Psoas muscle (tissue), 8 donors: ENCODE measurements at places on chromosomes 4 and X. TPM values are rescaled to one million over a fixed set of nuclear protein-coding genes. Genes with fewer than 3 reads are reported as not detected.

- no peaks in the 10 kb centered on the region for H3K36me3 ChIP-seq
- no peak overlapping the region for H3K4me3 ChIP-seq
- no peaks in the 10 kb centered on the region for H3K27me3 ChIP-seq
- DNase-seq, result no peak
These were observed 153.5 kb downstream of the MGST2 start for GRCh38 chr4:139819082-139819481.

DNA sequence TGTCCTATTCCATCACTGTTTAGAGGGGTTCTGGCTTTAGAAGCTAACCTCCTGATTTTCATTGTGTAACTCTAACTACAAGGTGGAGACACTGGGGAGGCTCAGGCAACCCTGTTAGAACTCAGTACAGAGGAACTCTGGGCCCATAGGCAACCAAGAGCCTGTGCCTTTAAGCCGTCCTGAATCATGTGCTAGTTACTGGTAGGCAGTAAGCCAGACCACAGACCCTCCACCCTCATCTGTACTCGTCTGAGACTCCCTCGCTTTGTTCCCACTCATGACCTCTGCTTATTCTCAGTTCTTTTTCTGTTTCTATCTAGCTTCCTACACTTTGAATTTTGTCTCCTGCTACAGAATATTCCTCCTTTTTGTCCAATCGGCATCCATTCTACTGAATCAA is 31.4 kb downstream of the TBC1D1 start:
- DNase-seq, result no peak
- no peaks in the 10 kb centered on the region for H3K27me3 ChIP-seq
- no peak overlapping the region for H3K27ac ChIP-seq
- H3K4me1 ChIP-seq, result no peaks in the 10 kb centered on the region

DNA sequence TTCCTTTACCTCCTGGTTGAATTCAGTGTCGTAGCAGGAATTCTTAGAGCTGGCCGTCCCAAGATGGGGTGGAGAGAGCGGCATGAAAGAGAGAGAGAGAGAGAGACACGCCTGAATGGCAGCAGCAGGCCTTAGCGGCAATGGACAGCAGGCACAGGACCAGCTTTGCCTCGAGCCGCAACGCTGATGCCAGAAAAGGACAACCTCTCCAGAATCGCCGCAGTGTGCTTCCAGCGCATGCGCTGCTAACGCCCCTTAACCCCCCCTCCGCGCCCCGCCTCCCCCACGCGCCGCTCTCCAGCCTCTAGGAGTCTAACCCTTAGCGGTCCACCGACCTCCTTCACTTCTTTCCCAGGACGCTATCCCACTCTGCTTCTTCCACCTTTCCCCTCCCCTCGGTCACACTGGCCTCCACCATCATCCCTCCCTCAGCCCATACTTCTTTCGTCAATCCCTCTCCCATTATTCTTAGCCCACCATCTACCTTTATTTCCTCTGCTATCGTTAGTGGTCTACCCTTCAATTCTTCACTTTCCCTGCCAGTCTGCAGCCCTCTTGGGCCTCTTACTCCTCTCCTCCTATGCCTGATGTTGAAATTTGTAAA is 10.5 kb upstream of the ZCCHC13 start:
- peak overlapping the region; percentile 84 for H3K4me3 ChIP-seq
- no peaks in the 10 kb centered on the region for H3K4me1 ChIP-seq
- peak overlapping the region; percentile 89 for H3K27ac ChIP-seq
- H3K27me3 ChIP-seq, result no peaks in the 10 kb centered on the region
- no peaks in the 10 kb centered on the region for H3K36me3 ChIP-seq

DNA sequence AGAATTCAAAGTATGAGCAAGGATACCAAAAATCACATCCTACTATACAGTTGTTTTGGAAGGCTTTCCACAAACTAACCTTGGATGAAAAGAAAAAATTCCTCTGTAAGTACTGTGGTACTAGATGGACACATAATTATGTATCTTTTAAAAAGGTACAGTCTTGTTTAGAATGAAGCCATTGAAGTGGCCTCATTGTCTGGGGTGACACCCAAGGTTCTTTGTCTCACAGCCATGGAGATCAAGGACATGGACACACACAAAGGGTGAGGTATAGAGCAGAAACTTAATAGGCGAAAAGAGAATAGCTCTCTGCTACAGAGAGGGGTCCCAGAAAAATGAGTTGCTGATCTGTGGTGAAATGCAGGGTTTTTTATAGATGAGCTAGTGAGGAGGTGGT is 16.8 kb upstream of the HERC5 start:
- H3K27ac ChIP-seq, result no peak overlapping the region
- no peaks in the 10 kb centered on the region for H3K36me3 ChIP-seq
- no peaks in the 10 kb centered on the region for H3K4me1 ChIP-seq
- H3K27me3 ChIP-seq, result no peaks in the 10 kb centered on the region

DNA sequence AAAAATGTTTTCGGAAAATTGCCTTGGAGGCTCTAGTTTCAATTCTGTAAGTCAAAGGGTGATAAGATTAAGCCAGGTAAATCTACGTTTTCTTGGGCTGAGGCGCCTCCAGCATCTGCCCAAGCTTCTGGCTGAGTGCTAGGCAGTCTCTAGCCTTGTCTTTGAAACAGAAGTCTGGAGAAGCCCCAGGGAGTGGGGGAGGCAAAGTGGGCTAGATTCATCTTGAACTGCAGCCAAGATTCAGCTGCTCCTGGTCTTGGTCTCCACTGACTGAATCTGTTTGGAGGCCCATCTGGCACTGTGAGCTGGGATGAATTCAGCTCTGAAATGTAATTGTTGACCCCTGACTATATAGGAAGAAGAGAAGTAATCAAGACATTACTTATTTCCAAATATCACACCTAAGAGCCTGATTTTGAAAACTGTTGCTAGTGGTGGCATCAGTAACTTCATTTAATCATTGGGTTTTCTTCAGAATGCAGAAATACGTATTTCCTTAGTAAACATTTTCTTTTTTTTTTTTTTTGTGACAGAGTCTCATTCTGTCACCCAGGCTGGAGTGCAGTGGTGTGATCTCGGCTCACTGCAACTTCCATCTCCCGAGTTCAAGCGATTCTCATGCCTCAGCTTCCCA is 187.3 kb upstream of the LEF1 start:
- DNase-seq, result no peak
- H3K4me1 ChIP-seq, result no peaks in the 10 kb centered on the region
- no peaks in the 10 kb centered on the region for H3K27me3 ChIP-seq
- no peaks in the 10 kb centered on the region for H3K36me3 ChIP-seq
- no peak overlapping the region for H3K27ac ChIP-seq

GRCh38 chr4:79442422-79442821 is 34.4 kb upstream of the GK2 start:
- no peaks in the 10 kb centered on the region for H3K4me1 ChIP-seq
- no peak overlapping the region for H3K27ac ChIP-seq
- H3K36me3 ChIP-seq, result no peaks in the 10 kb centered on the region
- no peak overlapping the region for H3K4me3 ChIP-seq

- no peak overlapping the region for H3K27ac ChIP-seq
- H3K4me3 ChIP-seq, result no peak overlapping the region
- no peak for DNase-seq
- no peaks in the 10 kb centered on the region for H3K27me3 ChIP-seq
- no peaks in the 10 kb centered on the region for H3K36me3 ChIP-seq
- no peaks in the 10 kb centered on the region for H3K4me1 ChIP-seq
These were observed 333.3 kb downstream of the PDGFC start for GRCh38 chr4:156638334-156638733.

- peak overlapping the region; percentile 75 for H3K4me3 ChIP-seq
- H3K36me3 ChIP-seq, result peaks cover under 1% of the 10 kb centered on the region
- H3K27me3 ChIP-seq, result no peaks in the 10 kb centered on the region
- H3K27ac ChIP-seq, result peak overlapping the region; percentile 81
- peak; percentile 71 for DNase-seq
- H3K4me1 ChIP-seq, result no peaks in the 10 kb centered on the region
These were observed 5.7 kb upstream of the ZBTB33 start for GRCh38 chrX:120244735-120245498.

GRCh38 chrX:82208975-82209374 is 1007.1 kb downstream of the SH3BGRL start:
- DNase-seq, result no peak
- no peak overlapping the region for H3K4me3 ChIP-seq
- H3K4me1 ChIP-seq, result no peaks in the 10 kb centered on the region
- no peaks in the 10 kb centered on the region for H3K36me3 ChIP-seq
- no peak overlapping the region for H3K27ac ChIP-seq

Gene IRAK1
- 87.3 TPM for total RNA-seq

DNA sequence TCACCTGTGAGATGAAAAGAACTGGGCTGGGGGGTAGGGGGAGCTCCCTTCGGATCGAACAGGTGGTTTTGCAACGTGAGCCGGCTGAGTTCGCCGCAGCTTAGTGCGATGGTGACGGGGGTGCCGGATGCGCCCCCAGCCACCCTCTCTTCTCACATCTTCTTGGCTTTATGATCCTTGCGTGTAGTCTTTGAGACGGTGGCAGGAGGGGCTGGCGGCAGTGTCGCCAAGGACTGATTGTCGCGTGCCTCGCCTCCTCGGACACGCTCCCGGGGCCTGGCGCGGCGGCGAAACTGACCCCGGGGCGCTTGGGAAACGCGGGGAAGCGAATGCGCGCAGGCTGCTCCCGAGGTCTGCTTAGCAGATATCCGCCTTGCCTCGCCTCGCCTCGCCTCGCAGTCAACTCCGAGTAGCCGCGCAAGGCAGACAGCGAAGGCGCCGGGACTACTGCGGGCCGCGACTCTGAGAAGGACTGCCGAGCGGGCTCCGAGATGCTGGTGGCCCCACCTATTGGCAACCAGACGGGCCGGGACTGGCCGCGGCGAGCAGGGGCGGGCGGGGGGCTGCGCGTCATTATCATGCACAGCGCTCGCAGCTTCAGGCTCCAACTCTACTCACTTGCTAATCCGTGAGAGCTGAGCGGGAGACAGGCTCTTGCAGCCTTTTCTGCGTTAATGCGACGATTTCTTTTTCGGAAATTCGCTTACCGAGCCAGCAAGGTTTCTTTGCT is 1.5 kb downstream of the GRID2 start:
- H3K4me1 ChIP-seq, result no peaks in the 10 kb centered on the region
- H3K36me3 ChIP-seq, result no peaks in the 10 kb centered on the region
- H3K4me3 ChIP-seq, result peak overlapping the region; percentile 50
- peak; percentile 57 for DNase-seq
- no peaks in the 10 kb centered on the region for H3K27me3 ChIP-seq

GRCh38 chr4:168843635-168844034 is 166.4 kb downstream of the CBR4 start:
- H3K27me3 ChIP-seq, result no peaks in the 10 kb centered on the region
- no peaks in the 10 kb centered on the region for H3K36me3 ChIP-seq
- H3K4me3 ChIP-seq, result no peak overlapping the region
- H3K27ac ChIP-seq, result peak overlapping the region; percentile 11

- H3K36me3 ChIP-seq, result no peaks in the 10 kb centered on the region
- no peak overlapping the region for H3K27ac ChIP-seq
- no peaks in the 10 kb centered on the region for H3K4me1 ChIP-seq
- DNase-seq, result no peak
These were observed 94.7 kb upstream of the DIPK2B start for GRCh38 chrX:45295259-45295986.

DNA sequence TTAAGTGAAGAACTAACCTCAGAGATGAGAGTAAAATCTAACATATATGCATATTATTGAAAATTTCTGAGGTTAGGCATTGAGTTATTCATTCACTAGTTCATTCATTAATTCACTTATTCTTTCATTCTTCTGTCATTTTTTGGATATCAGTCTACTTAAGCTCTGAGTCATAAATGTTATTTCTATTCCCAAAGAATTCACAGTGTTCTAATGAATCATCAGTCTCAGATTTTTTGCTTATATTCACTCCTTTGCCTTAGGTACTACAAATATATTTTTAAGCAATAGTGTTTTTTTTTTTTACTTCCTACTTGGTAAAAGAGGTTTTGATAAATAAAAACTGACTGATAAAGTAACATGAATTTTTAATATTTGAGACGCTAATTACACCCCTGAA is 95.2 kb upstream of the DKK2 start:
- no peaks in the 10 kb centered on the region for H3K4me1 ChIP-seq
- H3K27me3 ChIP-seq, result no peaks in the 10 kb centered on the region
- no peak overlapping the region for H3K27ac ChIP-seq
- no peaks in the 10 kb centered on the region for H3K36me3 ChIP-seq
- H3K4me3 ChIP-seq, result no peak overlapping the region

GRCh38 chr4:164345756-164346155 is 408.2 kb upstream of the SMIM31 start:
- H3K4me1 ChIP-seq, result no peaks in the 10 kb centered on the region
- DNase-seq, result no peak
- no peak overlapping the region for H3K27ac ChIP-seq

GRCh38 chr4:10347815-10348214 is 109.4 kb downstream of the ZNF518B start:
- H3K27me3 ChIP-seq, result no peaks in the 10 kb centered on the region
- no peaks in the 10 kb centered on the region for H3K36me3 ChIP-seq
- no peak overlapping the region for H3K27ac ChIP-seq
- H3K4me3 ChIP-seq, result no peak overlapping the region
- H3K4me1 ChIP-seq, result no peaks in the 10 kb centered on the region
- DNase-seq, result no peak
